Activated CD4-positive, alpha-beta T cell treated with anti-CD3 and anti-CD28 coated beads, Interleukin-2, Interleukin-4, amounts not matched to agents 100 ng/mL and 50 ng/mL, durations not matched to agents 16 hours and 8 hours (primary cell): ENCODE measurements at places on chromosomes 6 and 20.
A peak's percentile ranks its signal among the peaks of the same experiment; 100 is the strongest.

- no peak for DNase-seq
These were observed 175.6 kb downstream of the AIG1 start for GRCh38 chr6:143236151-143236798.

GRCh38 chr6:166932616-166933015 lies 23.7 kb downstream of the RNASET2 start:
- no peak for DNase-seq

- DNase-seq, result no peak
These were observed 163.6 kb downstream of the SYNDIG1 start for GRCh38 chr20:24633026-24633425.

DNA sequence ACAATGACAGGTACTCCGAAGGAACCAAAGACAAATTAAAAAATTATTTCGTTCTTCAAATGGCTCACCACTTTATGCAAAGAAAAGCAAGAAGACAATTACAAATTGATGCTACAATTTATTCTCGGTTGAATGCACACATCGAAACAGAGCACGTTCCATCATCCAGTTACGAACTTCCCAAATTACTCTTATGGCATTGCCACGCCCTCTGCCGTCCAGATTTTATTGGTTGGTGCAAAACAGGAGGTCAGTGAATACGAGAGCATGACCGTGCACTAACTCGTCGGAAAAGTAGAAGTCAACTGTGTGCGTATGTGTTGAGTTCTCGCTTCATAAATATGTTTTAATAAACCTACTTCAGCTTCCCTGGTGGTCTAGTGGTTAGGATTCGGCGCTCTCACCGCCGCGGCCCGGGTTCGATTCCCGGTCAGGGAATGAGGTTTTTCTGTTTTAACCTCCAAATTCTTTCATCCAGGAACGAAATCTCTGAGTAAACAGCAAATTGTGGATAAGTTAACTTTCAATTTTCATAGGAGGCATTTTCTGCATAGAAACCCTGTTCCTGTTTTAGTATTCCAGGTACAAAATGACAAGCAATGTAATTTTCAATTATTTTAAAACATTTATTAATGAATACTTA lies 23.2 kb downstream of the ZNF311 start:
- peak; percentile 83 for DNase-seq

DNA sequence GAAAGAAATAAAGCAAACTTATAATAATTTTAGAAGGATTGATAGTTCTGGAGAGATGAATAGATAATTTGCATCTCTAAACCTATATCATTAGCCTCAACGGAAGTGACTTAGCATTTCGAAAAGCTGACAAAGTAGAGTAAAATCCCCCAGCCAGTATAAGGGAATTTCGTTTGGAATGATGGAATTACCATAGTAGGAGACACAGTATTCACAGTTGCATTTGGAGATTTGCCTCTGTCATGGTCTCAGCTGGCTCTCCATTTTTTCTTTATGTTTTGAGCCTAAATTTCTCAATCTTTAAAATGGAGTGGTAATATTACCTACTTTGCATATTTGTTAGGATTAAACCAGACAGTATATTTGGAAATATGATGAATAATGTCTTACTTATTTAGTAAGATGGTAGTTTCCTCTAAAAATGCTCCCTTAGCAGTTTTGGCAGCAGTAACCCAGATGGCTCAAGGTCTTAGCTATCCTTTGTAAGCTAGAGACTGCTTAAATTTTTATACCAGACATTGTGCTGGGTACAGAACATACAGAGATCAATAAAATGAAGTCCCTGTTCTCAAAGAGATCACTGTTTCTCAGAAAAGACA lies 58.2 kb downstream of the SMAP1 start:
- DNase-seq, result no peak

DNA sequence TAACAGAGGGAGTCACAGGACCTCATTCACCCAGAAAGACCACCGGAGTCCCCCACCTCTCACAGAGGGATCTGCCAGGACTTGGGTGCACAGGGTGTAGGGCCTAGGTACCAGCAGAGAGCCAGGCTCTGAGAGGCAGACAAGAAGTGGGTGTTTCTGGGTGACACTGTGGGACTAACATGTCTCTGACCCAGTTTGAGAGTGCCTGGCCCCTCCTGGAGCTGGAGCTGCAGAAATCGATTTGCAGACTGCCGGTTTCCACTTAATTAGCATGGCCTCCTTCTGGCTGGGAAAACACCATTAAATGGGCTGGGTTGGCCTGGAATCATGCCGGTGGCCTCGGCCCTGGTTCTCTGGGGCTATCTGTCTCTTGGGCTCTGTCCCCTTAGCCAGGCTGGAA lies 59.2 kb downstream of the PPP1R16B start:
- no peak for DNase-seq

GRCh38 chr6:56620229-56620868 lies 22.3 kb downstream of the DST start:
- no peak for DNase-seq

DNA sequence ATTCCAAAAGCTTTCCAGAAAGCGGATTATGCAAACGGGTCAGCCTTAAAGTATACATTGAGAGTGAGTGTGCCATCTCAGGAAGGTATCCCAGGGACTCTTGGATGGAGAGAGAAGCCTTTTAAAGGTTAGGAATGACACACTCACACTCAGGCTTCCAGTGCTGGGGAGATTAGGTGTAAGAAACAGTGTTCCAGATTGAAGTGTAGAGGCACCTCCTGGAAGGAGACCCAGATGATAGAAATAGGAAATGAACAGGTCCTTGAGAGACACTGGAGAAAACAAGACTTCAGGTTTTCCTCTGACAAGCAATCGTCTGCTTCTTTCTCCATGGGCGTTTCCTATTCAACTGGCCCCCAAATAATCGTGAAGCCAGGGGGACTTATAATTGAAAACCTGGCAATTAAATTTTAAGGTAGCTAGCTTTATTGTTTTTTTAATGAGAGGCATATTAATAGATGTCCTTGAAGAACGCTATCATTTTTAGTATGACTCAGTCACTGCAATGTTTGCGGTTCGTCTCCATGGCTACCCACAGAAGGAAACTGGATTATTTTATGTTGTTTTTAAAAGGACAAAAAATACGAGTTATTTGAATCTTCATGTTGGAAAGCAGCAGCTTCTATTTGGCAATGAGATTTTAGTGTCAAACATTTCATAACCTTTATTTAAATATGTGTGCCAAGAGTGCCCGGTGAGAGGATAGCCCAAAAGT lies 85.3 kb downstream of the TRMT6 start:
- DNase-seq, result peak; percentile 17

GRCh38 chr6:148945301-148946021 lies 198.6 kb downstream of the UST start:
- DNase-seq, result peak; percentile 32

- DNase-seq, result no peak
These were observed 55.8 kb upstream of the HIVEP2 start for GRCh38 chr6:143000811-143001210.

DNA sequence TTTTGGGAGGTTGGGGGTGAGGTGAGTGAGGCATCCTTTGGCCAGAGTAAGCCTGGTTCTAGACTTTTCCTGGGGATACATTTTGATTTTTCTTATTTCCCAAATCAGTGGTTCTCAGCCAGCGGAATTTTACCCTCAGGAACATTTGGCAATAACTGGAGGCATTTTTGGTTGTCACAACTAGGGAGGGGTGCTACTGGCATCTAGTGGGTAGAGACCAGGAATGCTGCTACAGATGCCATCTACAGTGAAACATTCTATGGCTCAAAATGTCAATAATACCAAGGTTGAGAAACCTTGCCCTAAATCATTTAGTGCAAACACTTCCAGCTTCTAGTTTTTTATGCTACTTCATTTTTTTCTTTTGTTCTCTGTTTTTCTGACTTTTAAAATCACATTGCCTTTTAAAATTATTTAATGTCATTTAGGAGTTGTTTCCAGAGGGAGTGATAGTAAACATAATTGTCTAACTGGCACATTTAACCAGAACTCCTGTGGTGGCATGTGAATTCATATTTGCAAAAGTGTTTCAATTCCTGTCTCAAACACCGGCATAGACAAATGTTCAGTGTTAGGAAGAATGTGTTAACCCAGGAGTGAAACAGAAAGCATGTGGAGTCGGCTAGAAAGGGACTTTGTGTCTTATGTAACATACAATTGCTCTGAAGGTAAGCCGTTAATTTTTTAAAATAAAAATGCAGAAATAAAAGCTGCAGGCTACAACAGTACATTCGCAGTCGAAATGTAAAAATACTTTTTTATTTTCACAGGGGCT lies 59.0 kb downstream of the QRSL1 start:
- DNase-seq, result no peak

GRCh38 chr6:24935366-24936152 lies at the start of gene RIPOR2:
RIPOR2 (minus strand) TSS chr6:24935960; CDS start chr6:24935898, 62 bp downstream.
- DNase-seq, result peak; percentile 86

DNA sequence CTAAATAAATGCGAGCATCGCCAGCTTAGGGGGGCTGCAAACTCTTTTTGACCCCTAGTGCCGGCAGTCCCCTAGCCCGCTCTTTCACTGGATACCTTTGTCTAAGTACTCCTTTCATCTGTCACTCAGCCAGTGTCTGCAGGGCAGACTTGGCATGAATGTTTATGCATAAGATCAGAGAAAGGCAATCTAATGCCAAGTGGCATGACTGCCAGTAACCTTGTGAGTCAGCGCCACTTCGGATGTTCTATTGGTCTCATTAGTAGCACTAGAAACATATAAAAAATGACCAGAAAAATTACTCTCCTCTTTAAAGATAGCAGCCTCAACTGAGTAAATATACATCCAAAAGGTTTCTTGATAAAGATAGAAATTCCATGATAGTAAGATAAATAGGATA lies 192.2 kb downstream of the TBC1D32 start:
- no peak for DNase-seq

- DNase-seq, result peak; percentile 26
These were observed at the start of gene TFAP2C for GRCh38 chr20:56628873-56629463. TFAP2C (plus strand) TSS chr20:56629306; CDS start chr20:56629545, 239 bp downstream.

DNA sequence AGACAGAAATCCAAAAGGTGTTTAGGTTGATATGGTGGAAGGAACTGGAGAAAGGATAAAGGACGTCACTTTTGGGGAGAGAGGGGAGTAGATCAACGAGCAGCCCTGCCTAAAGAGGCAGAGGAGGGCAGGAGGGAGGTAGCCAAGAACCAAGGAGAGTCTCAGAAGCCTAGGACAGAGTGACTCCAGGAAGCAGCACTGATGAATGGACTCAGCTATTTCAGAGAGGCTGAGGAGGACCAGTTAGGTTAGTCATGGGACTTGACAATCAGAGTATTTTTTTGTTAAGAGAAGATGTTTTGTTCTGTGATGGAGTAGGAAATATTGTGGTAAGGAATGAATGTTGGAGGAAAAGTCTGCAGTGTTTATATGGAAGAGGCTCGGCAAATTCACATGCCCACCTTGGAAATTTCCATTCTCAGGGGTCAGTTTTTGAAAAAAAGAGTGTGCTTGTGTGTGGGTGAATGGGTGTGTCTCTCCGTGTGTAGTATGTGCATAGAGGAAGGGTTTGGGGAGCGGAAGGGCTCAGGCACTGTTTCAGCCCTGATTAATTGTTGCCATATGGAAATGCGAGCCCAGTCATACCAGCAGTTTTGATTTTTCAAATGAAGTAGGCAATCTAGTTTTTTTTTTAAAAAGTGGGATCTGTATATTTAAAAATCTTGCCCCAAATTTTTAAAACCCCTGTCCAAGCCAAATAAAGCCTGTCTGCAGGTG lies 303.6 kb downstream of the SAMD5 start:
- DNase-seq, result no peak

GRCh38 chr6:79605968-79606764 lies 25.0 kb upstream of the SH3BGRL2 start:
- DNase-seq, result no peak

- DNase-seq, result no peak
These were observed 83.3 kb upstream of the NHSL1 start for GRCh38 chr6:138582573-138582972.

GRCh38 chr6:89368999-89369398 lies 16.5 kb upstream of the UBE2J1 start:
- no peak for DNase-seq

DNA sequence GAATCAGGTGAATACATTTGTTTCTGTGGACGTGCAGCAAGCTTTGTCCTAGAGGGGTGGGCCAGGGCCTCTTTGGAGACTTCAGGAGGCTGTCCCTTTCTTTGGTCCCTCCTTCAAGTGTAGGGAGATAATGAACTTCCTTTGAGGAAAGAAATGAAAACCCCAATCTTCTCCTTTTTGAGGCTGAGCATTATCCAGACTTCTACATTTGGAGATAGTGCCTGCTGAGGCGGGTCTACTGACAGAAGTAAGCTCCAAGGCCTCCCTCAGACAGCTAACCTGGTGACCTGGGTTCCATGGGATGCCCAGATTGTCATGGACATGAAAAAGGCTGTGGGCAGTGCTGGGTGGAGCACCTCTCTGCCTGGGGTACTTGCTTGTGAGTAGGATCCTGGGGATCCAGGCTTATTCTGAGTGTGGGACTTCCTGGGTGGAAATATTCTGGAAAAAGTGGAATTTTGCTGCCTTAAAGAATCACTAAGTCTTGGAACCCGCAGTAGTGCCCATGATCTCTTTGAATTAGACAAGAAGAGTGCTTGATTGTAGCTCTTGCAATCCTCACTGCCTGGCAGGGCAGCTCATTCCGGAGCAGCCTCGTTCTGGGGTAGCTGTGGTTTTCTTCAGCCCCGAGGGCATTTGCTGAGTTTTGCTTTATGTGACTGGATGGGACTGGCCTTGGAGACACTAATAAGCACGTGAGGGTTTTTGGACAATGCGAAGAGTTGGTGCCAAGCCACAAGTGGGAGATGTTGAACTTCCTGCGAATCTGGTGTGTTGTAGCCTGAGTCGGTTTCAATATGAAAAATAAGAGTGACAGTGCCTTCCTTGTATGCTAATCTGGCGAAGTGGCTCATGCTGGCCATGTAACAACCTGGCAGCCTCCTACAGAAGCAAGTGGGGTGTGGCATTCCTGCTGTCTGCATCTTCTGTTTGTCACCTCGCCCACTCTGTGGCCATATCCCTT lies 28.1 kb downstream of the SNRNP48 start:
- peak; percentile 55 for DNase-seq

DNA sequence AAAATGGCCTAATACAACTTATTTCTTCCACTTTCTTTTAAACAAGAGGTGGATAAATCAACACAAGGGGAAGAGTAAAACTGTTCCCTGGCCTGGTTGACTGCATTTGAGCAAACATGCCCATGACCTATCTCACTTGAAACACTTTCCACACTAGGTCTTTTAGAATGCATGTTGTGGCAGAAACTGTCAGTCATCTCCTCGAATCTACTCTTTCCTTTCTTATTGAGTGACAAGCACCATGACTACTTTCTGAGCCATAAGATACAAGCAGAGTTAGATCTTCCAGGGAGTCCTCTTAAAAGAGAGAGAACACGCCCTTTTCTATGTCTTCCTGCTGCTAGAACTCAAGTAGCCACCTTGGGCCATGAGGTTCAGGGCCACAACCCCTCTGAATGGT lies 66.5 kb downstream of the PTPRT start:
- no peak for DNase-seq

DNA sequence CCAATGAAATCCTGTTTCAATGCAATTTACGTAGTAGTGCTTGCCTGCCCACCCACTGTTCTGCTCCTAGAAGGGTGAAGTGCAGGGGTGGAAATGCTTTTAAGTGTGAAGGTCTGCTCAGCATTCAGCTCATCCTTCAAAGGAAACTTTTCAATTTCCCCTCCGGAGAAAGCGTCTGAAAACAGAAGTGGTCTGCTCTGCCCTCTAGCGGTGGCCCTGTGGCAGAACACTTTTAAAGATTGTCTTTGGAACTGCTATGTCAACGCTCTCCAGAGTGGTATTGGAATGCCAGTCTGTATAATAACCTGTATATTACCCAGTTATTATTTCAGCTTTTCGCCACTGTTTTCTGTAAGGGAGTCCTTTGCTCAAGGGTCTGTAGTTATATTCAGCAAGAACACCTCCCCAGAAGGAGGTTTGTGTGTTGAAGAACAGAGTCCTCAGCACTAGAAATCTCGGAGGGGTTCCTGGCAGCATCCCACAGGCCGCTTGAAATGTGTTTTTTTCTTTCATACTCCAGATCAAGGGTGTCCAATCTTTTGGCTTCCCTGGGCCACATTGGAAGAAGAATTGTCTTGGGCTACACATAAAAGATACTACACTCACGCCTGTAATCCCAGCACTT lies 63.1 kb upstream of the KLHL31 start:
- peak; percentile 63 for DNase-seq
